ENCODE measurements at places on chromosomes 6 and 20. TPM values are rescaled to one million over a fixed set of nuclear protein-coding genes. Genes with fewer than 3 reads are reported as not detected.

DNA sequence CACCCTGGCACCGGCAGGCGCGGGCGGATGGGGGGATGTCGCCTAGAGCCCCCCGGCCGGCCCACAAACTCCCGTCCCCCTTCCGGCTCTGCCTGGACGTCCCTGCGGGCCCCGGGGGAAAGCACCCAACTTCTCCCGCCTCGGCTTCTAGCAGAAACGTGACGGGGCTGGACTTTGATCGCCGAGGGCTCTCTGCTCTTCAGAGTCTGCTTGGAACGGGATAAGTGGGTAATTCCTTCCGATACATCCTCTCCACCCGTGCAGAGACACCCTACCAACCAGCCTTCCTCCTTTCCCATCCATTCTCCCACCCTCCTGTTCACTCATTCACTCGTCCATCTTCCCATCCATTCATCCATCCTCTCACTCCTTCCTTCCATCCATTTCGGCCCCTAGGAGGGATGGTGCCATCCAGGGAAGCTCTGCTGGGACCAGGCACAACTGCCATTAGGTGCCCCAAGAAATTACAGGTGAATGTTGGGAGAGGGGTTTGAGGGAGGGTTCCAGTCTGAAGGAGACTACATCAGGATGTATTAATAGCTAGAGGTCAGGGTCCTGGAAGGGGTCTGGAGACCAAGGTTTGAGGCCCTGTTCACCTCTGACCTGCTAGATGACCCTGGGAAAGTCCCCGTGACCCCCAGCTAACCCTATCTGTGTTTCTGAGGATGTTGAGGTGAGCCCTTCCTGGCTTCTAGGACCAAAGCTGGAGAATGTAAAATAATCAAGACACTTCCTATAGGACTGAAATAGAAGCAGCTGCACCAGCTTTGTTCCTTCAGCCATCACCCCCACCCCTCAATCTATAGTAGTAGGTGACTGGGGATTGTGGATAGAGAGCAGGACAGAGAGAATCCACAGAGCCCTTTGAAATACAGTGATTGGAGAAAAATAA is 538 bp downstream of the TTLL9 start:
- H3K27ac ChIP-seq, result no peak overlapping the region
- DNase-seq, result no peak
- H3K27me3 ChIP-seq, result peaks cover 63% of the 10 kb centered on the region
- H3K4me1 ChIP-seq, result no peaks in the 10 kb centered on the region

DNA sequence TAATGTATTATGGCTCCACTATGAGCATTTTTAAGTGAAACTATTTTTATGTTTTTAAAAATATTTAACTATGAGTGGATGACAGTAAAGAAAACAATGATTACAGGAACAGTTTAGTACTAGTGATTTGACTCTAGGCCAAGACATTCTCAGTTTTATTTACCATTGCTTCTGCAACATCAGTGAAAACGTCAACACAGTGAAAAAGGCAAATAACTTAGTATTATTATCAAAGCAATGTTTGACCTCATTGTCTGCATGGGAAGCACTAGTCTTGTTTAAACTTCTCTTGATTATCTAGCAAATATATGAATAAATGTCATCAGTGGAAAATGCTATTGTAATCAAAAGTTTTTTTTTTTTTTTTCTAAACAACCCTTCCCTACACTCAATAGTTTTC is 165.0 kb downstream of the HTR1B start:
- peak; percentile 5 for DNase-seq
- no peaks in the 10 kb centered on the region for H3K27me3 ChIP-seq
- no peak overlapping the region for H3K27ac ChIP-seq
- H3K4me3 ChIP-seq, result no peak overlapping the region

- H3K27me3 ChIP-seq, result no peaks in the 10 kb centered on the region
- H3K36me3 ChIP-seq, result no peaks in the 10 kb centered on the region
- peaks cover 8% of the 10 kb centered on the region for H3K4me1 ChIP-seq
- no peak for DNase-seq
- no peak overlapping the region for H3K27ac ChIP-seq
Measured at GRCh38 chr6:131937226-131937625, 13.9 kb downstream of the CCN2 start.

DNA sequence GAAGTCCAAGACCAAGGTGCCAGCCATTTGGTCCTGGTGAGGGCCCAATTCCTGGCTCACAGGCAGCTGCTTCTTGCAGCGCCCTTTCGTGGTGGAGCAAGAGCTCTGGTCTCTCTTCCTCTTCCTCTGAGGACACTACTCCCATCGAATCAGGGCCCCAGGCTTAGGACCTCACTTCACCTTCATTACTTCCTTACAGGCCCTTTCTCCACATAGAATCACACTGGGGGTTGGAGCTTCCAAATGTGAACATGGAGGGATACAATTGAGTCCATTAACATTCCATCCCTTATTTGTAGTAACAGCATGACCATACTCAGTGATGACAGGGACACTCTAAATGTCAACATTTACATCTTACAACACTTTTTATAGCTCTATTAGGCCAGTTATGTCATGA is 2.3 kb downstream of the RAMACL start:
- H3K27ac ChIP-seq, result no peak overlapping the region
- H3K27me3 ChIP-seq, result no peaks in the 10 kb centered on the region
- no peak overlapping the region for H3K4me3 ChIP-seq
- no peak for DNase-seq

DNA sequence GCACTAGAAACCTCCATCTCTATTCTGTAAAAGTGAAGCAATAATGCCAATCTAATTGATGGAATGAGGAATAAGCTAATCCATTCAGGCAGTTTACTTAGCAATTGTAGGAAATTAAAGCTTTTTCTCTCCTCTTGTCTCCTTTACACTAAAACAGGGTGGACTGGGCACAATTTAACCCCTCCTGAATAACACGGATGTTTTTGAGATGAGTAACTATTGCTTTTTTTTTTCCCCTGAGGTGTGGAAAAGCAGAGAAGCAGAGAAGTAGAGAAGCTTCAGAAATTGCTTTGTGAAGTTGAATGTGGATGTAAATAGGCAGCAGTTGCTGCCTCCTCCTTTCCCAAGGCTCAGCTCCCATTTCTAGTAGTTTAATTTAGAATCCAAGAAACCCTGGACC is 40.0 kb upstream of the GCNT2 start:
- H3K27ac ChIP-seq, result no peak overlapping the region
- DNase-seq, result no peak
- no peaks in the 10 kb centered on the region for H3K27me3 ChIP-seq
- no peaks in the 10 kb centered on the region for H3K4me1 ChIP-seq

GRCh38 chr20:38245753-38246152 is 14.8 kb downstream of the KIAA1755 start:
- no peak overlapping the region for H3K27ac ChIP-seq
- no peak for DNase-seq

DNA sequence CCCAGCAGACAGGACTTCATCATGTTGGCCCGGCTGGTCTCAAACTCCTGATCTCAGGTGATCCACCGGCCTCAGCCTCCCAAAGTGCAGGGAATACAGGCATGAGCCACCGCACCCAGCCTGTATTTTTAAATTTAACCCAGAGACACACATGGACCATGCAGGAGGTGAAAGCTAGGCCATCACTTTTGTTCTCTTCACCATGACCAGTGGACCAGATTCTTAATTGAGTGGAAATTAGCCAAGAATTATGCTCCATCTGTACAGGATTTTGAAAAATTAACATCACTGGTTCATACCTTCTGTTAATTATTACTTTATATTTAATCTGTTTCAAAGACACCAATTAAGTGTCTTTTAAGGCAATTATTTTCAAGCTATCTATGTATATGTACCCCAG is 493.6 kb upstream of the NOX3 start:
- no peak for DNase-seq
- no peaks in the 10 kb centered on the region for H3K27me3 ChIP-seq
- H3K4me3 ChIP-seq, result no peak overlapping the region
- H3K4me1 ChIP-seq, result no peaks in the 10 kb centered on the region

- no peaks in the 10 kb centered on the region for H3K36me3 ChIP-seq
- H3K27me3 ChIP-seq, result no peaks in the 10 kb centered on the region
- H3K4me3 ChIP-seq, result no peak overlapping the region
- no peaks in the 10 kb centered on the region for H3K4me1 ChIP-seq
- H3K27ac ChIP-seq, result no peak overlapping the region
Measured at GRCh38 chr6:123333000-123333756, 303.6 kb downstream of the TRDN start.

DNA sequence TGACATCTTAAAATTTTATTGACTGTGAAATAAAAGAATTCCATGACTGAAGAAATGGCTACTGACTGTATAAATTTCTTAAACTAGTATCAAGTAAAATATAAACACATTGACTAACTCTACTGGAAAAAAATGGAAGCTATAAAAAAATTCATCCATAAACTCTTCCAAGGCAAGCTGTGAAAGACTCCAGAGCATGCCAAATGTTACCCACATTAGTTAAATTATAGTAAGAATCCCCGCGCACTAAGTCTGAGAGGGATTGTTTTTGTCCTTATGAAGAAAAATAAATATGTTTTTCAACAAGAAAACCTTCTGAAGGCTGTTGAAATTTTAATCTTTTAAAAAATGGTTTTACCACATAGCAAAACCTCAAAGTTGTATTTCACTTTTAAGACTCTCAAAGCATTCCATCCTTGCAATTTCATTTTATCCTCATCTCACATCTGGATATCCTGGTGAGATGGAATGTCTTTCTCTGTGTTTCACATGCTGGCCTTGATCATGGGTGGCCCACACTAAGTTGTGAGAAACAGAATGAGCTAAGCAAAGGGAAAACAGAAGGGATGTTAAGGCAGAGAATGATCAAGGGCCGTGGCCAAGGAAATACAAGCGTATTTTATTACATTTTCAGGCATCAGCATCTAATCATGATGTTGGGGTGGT is 732.5 kb downstream of the KIF16B start:
- no peaks in the 10 kb centered on the region for H3K36me3 ChIP-seq
- H3K27ac ChIP-seq, result no peak overlapping the region
- no peaks in the 10 kb centered on the region for H3K4me1 ChIP-seq

DNA sequence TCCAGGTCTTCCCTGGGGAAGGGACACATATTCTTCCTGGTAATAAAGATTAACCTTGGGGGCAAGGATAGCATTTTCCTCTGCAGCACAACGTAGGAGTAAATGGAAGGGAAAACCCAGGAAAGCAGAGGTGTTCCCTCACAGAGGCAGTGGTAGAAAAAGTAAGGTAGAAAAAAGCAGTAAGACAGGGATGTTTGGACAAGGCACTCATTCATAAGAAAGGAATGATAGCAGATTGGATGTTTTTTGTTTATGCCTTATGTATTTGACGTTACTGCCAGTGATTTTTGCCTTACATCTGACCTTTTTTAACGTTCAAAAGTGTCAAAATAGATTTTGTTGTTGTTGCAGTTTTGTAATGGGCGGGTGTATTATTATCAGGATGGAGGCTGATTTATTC is 395.0 kb downstream of the CDKAL1 start:
- H3K36me3 ChIP-seq, result no peaks in the 10 kb centered on the region
- no peaks in the 10 kb centered on the region for H3K27me3 ChIP-seq
- no peak overlapping the region for H3K27ac ChIP-seq
- H3K4me1 ChIP-seq, result peaks cover 7% of the 10 kb centered on the region

DNA sequence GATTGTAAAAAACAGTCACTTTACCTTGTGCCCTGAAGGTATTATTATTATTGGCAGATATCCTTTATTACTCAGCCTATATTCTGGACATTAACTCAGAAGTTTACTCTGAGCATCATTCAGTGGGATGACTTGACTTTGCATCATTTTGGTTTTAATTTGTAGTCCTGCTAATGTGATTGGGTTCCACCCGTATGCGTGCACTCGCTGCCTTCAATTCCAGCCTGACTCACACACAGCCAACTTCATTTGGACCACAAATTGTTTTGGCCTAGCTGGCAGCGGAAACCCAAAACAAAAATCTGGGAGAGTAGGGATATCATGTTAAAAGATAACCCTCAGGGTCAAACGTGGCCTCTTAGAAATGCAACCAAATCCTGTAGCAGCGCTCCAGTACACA is 704.4 kb upstream of the SLC35B3 start:
- H3K36me3 ChIP-seq, result no peaks in the 10 kb centered on the region
- H3K4me1 ChIP-seq, result peaks cover 5% of the 10 kb centered on the region
- H3K27me3 ChIP-seq, result no peaks in the 10 kb centered on the region
- peak; percentile 88 for DNase-seq

GRCh38 chr6:152201120-152201519 is 393.6 kb downstream of the ESR1 start:
- H3K4me3 ChIP-seq, result no peak overlapping the region
- peaks cover 37% of the 10 kb centered on the region for H3K36me3 ChIP-seq
- H3K27me3 ChIP-seq, result no peaks in the 10 kb centered on the region
- no peak overlapping the region for H3K27ac ChIP-seq

GRCh38 chr6:22231050-22231449 is 65.8 kb downstream of the PRL start:
- no peaks in the 10 kb centered on the region for H3K27me3 ChIP-seq
- H3K4me1 ChIP-seq, result no peaks in the 10 kb centered on the region
- DNase-seq, result no peak

DNA sequence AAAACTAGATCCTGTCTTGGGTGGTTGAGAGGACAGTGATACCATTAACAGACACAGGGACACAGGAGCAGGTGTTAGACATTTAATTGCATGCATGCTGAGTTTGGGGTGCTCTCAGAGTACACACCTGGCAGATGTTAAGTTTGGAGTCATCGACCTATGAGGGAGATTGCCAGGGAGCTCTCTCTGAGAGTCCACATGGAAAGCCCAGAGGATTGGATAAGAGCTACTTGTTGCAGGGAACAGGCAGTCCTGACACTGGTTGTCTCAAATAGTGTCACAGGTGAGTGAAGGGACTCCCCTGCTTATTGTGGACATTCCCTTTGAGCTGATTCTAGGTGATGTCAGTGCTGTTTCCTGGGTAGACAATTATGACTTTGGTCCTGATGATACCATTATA is 3.1 kb downstream of the ATRN start:
- H3K27ac ChIP-seq, result no peak overlapping the region
- H3K27me3 ChIP-seq, result no peaks in the 10 kb centered on the region
- no peaks in the 10 kb centered on the region for H3K36me3 ChIP-seq

DNA sequence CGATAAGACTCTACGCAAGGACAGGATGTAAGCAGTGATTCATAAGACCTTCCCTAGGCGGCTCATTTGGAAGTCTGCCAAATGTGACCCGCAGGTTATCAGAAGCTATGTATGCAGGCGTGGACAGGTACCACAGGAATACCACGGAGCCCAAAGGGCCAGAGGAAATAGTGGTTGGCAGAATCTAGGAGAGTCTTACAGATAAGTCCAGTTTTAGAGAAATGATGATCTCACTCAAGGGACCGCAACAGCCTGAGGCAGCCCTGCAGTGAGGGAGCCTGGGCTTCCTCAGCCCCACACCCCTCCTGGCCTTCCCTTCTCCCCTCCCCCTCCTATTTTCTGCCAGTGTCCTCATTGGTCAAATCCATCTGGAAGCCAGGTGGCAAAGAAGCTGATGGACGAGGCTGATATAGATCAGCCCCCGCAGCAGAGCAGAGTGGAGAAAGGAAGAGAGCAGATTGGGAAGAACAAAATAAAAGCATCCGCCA is 110.6 kb downstream of the FNDC1 start:
- H3K4me3 ChIP-seq, result no peak overlapping the region
- no peaks in the 10 kb centered on the region for H3K4me1 ChIP-seq
- no peak for DNase-seq
- no peaks in the 10 kb centered on the region for H3K27me3 ChIP-seq
- H3K27ac ChIP-seq, result no peak overlapping the region

DDO gene
- total RNA-seq, result 0.18 TPM

FAM209B gene
- not detected for total RNA-seq

HLA-DOB gene
- 0.36 TPM for total RNA-seq

RWDD2A gene
- total RNA-seq, result 3.9 TPM

CLDN20 gene
- total RNA-seq, result not detected

PTGIS gene
- 1.6 TPM for total RNA-seq

METTL24 gene
- total RNA-seq, result not detected

LY6G5C gene
- total RNA-seq, result 0.18 TPM

ABHD12 gene
- total RNA-seq, result 80.7 TPM

CEP57L1 gene
- total RNA-seq, result 21.9 TPM

HLA-DRA gene
- total RNA-seq, result not detected
